ENCODE measurements at places on chromosomes 1 and 21. TPM values are rescaled to one million over a fixed set of nuclear protein-coding genes. Genes with fewer than 3 reads are reported as not detected.

Gene TDRD5
- total RNA-seq = not detected

DNA sequence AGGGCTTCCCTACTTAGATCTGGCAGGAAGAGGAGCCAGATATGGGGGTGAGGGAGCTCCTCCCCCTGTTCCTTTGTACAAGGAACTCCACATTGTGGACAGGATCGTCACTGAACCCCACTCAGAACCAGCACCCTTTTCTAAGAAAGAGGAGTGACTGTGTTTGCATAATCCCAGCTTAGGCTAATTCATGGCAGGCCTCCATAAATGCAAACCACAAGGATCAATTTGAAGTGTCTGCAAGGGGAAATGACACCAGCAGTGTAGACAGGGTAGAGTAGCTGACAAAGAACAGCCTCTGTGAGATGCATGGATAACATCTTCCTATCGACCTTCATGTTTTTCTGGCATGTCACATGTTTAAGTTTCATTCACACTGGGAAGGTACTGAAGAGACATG lies 11.7 kb downstream of the MX1 start:
- DNase-seq = no peak

GRCh38 chr1:58735586-58735985 lies 35.7 kb upstream of the MYSM1 start:
- DNase-seq = no peak

Gene COL11A1
- not detected for total RNA-seq

DNA sequence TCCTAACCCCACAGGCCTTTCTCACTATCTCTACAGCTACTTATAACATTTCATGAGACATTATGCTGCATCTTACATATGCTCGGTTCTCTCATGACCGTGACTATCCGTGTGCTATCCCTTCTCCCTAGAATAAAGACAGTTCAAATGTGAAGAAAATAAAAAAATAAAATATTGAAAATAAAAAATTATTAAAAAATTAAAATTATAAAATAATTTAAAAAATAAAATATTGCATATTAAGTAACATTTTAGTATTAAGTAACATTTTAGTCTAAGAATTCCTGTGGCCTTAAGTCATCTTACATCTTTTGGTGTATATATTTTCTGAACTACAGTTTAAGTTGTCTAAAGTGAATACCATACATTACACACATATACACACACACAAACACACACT lies 415.5 kb downstream of the DPYD start:
- DNase-seq = no peak

Measured in HepG2 (cell line).